ENCODE measurements at places on chromosomes 6 and 20.
A peak's percentile ranks its signal among the peaks of the same experiment; 100 is the strongest.

DNA sequence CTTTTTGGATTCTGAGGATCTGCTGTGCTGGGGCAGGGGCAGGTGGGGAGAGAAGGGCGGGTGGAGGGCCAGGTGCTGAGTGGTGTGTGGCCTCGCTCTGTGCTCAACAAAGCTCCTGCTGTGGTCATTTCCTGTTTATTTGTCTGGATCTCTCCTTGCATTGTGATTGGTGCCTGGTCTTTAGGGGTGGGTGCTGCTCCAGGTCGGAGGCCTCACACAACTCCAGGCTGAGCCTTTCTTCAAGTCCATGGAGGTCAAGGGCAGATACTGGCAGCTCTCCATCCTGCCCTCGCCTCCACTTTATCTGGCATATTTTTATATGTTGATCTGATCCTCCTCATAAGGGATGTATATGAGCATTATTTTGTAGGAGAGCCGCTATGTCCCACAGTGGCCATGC, 36.2 kb downstream of the HLA-F start:
- DNase-seq: no peak

- DNase-seq: no peak
Observed at GRCh38 chr6:159357211-159357915, 188.2 kb downstream of the FNDC1 start.

DNA sequence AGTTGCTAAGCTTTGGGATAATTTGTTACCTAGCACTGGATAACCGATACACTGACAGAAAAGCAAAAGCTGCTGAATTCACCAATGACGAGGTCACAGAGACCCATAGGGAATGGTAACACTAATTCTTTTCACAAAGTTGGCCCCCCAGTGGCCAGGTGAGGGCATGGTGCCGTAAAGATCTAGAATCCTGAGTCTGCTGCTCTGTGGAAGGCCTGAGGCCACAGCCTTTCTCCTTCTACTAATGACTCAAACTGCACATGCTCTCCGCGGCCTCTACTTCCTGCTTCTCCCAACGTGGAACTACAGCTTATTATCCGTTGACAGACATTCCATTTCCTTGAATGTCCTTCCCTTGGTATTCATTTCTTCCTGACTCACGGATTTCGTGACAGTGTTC, 127.1 kb downstream of the OPRM1 start:
- no peak for DNase-seq

DNA sequence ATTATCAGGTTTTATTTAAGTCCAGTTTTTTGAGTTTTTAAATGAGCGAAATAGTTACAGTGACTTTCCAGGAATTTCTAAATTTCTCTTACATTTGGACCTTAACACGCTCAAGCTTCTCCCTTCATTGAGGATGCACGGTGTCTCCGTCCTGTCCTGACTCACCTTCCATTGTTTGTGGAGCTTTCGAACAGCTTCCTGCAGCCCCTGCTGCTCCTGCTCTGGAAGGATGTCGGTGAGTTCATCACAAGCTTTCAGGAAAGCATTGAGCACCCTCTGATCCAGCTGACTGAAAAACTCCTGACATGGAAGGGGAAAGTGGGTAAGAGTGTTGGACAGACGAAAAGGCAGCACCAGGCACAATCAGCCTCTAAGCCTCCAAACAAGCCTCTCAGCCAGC, 183.7 kb downstream of the SYNE1 start:
- no peak for DNase-seq

DNA sequence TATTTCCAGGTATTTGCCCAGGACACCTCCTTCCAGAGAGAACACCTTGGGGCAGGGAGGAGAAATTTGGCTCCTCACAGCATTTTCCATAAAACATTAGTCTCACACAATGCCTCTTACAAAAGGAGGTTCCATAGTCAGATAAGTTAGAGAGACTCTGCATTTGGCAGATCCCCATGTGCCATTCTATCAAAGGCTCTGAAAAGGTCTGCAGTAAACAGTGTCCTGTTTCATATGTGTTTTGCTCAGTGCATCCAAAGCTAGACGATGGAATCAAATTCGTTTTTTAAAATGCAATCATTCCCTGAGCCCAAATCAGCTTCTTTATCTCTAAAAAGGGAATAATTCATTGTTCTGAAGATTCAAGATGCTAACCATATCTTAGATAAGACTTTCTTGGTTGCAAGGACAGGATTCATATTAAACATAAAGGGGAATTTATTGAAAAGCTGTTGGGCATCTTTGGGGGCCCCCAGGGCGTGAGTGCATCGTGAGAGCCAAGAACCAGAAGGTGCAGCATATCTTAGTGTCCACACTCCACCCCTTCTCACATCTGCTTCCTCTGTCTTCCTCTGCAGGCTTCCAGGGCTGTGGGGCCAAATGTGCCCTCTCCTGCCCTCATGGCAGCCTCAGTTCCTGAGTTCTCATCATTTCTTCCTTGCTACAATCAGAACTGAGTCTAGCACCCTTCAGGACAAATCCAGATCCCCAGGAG, 41.4 kb upstream of the MLN start:
- DNase-seq: no peak

DNA sequence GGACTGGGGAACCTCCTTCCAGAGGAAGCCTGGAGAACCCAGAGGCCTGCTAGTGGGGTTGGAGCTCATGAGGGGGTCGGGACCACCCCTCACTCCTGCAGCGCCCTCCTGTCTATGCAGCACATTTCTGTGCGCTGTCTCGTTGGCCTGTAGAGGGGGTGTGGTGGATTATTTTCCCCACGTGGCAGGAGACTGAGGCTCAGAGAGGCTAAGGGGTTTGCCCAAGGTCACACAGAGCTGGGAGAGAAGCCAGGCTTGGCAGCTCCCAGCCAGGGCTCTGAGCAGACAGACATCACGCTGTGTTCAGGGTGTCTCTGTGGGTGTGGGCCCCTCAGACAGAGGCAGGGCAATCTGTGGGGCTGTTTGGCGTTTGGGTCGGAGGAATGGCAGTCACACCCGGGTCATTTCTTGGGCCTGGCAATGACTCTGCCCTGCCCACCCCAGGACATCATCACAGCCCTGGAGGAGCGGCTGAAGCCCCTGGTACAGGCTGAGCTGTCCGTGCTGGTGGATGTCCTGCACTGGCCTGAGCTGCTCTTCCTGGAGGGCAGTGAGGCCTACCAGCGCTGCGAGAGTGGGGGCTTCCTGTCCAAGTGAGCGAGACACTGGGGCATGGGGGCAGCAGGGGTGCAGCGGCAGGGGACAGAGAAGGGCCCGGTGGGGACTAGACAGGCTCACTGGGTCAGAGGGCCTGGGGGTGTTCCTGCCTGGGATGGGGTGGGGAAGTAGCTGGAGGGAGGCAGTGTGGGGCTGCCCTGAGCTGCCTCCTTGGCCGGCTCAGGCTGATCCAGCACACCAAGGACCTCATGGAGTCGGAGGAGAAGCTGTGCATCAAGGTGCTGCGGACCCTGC, 27.7 kb downstream of the UQCC2 start:
- no peak for DNase-seq

GRCh38 chr20:41145821-41146620, 8.7 kb downstream of the PLCG1 start:
- no peak for DNase-seq

DNA sequence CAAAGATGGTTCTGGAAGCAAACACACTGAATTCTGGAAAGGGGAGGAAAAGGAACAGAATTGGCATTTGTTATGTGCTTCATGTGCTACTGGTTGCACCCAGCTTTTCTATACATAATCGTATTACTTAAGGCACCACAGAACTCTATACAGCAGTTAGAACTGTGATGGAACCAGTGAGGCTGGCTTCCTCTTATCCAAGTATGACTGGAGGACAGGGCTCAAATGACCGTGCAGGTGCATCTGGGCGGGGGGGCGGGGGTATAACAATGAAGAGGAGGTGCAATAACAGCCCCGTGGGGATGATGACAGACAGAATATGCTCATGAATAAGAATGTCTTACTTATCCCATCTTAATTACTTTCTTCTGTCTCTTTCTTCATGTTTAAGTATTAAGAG, 144.2 kb downstream of the BTBD9 start:
- DNase-seq: no peak

DNA sequence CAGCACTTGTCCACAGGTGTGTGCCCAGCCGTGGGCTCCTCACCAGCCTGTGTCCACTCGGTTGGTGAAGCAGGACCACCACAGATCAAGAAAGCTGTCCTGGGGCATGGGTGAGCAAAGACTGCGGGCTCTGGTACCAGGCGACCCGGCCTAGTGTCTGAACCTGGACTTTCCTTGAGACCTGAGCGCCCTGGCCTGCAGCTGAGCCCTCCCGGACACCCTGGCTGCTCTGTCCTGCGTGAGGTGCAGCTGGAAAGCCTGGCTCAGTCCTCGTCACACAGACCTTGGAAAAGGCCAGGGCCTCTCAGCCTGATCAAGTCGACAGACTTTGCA, 201.2 kb upstream of the THBS2 start:
- no peak for DNase-seq

DNA sequence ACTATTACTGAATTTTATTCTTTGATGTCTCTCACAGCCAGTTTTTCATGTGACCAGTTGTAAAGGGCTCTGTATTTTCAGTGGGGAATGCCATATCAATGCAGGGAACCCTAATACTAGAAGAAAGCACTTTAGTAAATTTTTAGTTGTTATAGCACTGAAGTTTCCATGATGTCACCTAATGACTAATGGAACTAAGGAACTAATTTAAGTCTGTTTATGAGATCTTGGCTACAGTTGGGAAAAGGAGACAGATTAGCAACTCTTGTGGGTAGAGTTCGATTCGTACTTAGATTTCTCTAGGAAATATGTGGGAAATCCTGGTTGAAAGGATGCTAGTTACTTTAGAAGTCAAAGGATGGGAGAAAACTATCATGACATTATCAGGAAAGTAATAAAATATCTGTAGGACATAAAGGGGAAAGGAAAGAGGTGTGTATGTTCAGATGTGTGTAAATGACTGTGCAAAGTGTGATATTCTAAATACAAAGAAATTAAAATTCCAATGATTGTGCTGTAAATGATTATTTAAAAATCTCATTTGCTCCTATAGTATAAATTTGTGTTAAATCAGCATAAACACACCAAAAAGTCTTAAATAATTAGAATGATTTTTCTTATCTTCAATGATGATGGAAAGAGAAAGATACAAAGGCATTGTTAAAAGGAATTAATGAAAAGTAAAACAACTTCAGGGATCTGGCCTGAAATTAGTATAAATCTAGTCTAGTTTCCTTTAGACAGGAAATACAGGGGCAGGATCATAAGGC, 103.4 kb downstream of the LRRC1 start:
- DNase-seq: no peak

DNA sequence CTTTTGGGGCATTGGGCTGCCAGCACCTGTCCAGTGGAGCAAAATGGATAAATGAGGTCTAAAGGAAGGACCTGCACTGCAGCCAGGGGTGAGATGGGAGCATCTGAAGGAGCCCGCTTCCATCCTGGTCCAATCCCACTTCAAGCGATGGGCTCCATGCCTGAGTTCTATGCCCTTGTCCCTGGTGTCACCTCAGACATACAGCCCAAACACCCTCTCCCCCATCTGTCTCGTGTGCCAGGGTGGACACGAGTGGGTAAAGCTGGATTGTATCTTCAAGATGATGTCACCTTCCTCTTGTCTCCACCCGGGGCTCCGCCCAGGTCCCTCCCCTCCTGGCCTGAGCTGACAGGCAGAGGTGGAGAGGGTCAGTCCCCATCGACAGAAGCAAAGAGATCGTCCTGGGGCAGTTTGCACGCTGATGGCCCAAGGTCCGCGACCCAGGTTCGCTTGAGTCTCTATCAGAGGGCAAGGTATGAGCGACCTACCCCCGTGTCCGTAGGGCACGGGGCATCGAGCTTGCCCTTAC, 544 bp downstream of the SMIM29 start:
- DNase-seq: no peak

DNA sequence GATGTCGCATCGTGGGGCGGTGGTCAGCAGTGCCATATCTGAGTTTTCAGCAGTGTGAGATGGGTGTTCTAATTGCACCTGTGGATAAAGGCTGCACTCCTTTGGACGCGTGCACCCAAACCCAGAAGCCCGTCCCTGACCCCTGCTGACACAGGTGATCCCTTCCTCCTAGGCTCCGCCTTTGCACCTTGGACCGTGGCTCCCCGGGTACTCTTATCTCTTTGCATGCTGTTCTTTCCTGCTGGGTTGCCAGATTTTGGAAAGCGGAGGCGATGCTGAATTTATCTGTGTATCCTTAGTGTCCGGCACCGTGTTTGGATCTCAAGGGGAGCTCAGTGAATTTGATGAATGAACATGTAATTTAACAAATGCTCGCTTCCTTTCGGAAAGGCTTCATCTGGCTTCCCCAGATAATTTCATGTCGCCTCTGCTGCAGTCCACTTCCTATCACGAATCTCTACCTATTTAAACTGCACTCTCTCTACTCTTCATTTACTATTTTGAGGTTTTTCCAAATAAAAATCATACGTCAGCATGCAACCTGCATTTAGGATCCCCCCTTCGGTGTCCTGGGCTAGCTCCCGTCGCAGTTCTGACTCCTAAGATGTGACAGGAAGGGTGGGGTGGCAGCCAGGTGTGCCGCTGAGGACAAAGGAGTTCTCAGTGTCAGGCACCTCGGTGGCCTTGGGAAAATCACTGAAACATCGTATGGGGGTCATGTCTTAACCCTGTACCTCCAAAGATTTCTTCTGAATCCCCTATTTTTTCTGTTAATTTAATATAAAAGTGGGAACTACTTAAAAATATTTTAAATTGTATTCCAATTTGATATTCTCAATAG, 753 bp upstream of the PERP start:
- peak; percentile 9 for DNase-seq

DNA sequence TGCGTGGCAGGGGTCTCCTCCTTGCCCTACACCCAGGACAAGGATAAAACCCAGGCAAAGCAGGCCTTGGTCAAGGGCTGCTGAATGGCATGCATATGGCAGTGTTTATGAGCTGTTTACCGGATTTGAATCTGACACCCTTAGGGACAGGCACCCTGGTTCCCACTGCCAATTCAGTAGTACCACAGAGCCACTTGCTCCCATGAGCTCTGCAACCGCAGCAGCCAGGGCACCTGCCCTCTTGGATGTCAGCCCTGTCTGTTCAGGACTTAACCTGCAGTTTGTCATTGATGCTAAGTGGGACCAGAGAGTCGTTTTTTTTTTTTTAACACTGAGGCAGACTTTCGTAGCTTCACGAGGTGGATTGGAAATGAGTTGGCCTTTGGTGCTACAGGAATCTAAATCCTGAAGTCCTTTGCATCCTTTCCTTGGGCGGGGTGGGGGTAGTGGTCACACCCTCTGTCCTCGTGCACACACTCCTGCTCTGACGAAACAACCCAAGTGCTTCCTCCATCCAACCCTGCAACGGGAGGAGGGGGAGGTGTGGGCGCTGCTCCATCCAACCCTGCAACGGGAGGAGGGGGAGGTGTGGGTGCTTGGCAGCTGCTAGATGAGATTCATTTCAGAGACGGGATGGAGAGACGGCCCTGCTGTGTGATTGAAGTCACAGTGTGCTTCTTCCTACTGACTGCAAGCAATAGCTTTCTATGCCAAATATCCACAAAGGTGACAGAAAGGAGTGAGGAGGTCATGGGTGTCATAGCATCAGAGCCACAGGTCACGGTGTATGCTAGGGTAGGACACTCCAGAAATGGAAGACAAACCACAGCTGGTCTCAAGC, 166.5 kb downstream of the SMOC2 start:
- DNase-seq: no peak

- no peak for DNase-seq
Observed at GRCh38 chr6:140001821-140002341, 627.4 kb upstream of the CITED2 start.

Measured in stimulated activated CD4-positive, alpha-beta T cell treated with anti-CD3 and anti-CD28 coated beads, TNF-alpha, amount 100 ng/mL, for 4 hours (primary cell).